Cerebellar cortex (tissue), 1 donor: ENCODE measurements at places on chromosomes 2 and 18.

DNA sequence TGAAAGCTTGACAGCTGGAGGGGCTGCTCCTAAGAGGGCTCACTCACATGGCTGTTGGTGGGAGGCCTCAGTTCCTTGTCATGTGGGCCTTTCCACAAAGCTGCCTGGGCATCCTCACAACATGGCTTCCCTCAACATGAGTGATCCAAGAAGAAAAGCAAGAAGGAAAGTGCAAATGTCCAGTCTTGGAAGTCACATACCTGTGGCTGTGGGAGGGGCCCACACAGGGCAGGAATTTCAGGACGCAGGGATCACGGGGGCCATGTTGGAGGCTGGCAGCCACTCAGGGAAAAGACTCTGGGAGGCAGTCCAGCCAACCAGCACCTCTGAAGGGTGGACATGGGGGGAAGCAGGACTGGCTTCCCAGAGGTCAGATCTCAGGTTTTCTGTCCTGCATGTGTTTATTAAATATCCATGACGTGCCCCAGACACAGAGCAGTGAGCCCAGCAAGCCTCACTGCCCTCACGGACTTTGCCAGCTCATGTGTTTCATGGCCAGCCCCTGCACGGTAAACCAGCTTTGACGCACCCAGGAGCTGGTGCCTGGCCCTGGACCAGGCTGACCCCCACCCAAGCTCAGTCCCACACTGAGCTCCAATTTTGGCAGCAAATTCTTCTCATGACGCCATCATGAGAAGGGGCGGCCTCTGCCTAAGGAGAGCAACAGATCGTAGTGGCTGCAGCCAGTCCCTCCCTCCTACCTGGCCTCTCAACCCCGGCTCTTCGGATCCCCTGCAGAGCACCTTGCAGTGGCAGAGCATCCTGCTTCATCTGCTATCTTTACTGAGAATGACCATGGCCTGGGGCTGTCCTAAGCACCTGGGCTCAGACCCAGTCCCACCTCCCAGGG is 34.7 kb upstream of the GPR17 start:
- DNase-seq = no peak

GRCh38 chr18:40832362-40832761 is 1122.7 kb upstream of the PIK3C3 start:
- no peak for DNase-seq

GRCh38 chr2:62811972-62812371 is 106.5 kb downstream of the EHBP1 start:
- no peak for DNase-seq

GRCh38 chr2:1721706-1722646 is 22.3 kb downstream of the PXDN start:
- DNase-seq = no peak

GRCh38 chr2:221514305-221515040 is 57.6 kb downstream of the EPHA4 start:
- DNase-seq = peak; percentile 68

GRCh38 chr2:39642051-39642718 is 23.5 kb upstream of the TMEM178A start:
- DNase-seq = peak; percentile 46

GRCh38 chr2:47629501-47630460 is 153.2 kb upstream of the MSH6 start:
- DNase-seq = peak; percentile 97

GRCh38 chr2:240319221-240319854 is 116.1 kb upstream of the GPC1 start:
- DNase-seq = no peak

DNA sequence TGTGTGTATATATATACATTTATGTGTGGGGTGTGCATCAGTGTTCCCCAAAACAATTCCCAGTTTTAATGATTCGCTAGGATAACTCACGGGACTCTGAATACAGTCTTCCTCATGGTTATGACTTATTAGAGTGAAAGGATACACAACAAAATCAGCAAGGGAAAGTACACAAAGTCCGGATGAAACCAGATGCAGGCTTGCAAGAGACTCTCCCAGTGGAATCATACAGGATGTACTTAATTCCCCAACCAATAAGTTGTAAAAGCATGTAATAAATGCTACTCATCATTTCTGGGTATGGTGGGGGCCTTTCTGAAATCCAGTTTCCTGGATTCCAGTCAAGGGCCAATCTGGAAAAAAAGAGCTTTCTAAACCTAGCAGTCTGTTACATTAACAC is 654.1 kb upstream of the SYT4 start:
- no peak for DNase-seq

DNA sequence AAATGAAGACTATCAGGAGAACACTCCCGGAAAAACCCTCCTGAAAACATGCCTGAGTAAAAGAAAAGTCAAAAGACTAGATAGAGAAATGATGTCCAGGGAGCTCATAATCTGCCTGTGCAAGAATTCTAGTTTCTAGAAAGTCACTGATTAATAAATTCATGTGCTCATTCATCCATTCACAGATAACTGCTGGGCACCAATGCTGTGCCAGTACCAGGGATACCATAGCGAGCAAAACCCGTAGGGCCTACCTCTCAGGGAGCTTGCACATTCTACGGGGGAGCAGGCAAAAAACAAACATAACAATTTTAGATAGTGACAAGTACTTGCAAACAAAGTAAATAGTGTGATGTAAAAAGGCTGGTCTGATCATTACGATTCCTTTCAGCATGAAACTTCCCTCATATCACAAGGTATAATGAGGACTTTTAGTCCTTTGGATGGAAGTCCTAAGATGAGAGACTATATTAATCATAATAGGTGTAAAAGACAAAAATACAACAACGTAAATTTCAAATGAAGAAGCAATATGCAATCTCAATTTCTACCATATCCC is 289.9 kb downstream of the AFF3 start:
- DNase-seq = peak; percentile 50

DNA sequence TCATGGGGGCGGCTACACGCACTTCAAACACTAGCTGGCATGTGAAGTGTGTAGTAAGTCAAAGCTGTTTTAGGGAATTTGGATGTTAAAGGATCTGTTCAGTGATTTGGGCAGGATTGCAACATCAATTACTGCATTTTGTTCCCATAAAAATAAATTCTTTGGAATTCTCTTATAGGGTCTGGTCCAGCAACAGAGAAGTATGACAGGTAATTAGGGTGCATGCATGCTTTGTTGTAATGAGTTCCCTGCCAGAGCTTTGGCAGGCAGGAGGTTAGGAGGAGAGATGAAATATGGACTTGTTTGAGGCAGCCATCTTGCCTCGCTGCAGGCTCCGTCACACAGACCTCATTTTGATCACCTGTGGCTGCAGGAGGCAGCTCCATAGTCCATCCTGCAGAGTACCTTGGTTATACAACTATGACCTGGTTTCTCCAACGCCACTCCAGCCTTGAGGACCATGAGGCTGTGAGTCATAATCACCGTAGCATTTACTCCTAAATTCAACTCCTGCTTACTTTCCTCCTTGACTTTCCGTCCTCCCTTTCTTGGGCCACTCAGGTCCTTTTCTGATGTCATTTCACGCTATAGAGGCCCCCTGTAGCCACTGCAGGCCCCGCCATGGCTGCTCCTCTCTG is 26.5 kb upstream of the EML4 start:
- peak; percentile 57 for DNase-seq

DNA sequence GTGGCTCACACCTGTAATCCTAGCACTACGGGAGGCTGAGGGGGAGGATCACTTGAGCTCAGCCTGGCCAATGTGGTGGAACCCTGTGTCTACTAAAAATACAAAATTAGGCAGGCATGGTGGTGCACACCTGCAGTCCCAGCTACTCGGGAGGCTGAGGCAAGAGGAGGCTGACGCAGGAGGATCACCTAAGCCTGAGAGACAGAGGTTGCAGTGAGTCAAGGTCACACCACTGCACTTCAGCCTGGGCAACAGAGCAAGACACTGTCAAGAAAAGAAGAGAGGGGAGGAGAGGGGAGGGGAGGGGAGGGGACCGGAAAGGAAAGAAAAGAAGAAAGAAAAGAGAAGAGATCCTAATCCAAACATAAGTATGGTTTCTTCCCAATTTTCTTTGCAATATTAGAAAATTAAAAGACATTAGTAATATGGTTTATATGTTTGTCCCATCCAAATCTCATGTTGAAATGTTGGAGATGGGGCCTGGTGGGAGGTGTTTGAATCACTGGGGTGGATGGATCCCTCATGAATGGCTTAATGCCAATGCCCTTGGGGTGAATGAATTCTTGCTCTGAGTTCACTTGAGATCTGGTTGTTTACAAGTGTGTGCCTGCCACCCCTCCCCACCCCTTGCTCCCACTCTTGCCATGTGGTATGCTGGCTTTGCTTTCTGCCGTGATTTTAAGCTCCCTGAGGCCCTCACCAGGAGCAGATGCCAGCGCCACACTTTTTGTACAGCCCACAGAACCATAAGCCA is 50.7 kb downstream of the TRIP12 start:
- DNase-seq = no peak

- DNase-seq = no peak
Observed at GRCh38 chr2:39179974-39180960, 59.4 kb upstream of the SOS1 start.

GRCh38 chr2:46058140-46058539 is 239.1 kb upstream of the EPAS1 start:
- DNase-seq = no peak

- DNase-seq = no peak
Observed at GRCh38 chr2:132038179-132038882, 123.4 kb downstream of the ANKRD30BL start.

DNA sequence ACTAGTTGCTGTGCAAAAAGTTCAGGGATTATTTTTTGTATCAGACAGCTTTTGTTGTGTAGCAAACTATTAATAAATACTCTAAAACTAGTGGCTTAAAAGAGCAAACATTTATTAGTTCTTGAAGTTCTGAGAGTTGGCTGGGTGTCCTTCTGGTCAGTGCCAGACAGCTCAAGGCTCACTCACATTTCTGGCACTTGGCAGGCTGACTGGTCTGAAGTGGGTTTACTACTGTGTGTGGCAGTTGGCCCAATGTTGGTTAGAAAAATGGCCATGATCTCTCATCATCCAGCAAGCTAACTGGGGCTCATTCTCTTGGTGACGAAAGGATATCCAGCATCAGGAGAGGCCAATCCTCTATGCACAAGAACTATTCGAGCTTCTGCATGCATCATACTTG is 71.4 kb upstream of the ZNF385B start:
- peak; percentile 33 for DNase-seq

DNA sequence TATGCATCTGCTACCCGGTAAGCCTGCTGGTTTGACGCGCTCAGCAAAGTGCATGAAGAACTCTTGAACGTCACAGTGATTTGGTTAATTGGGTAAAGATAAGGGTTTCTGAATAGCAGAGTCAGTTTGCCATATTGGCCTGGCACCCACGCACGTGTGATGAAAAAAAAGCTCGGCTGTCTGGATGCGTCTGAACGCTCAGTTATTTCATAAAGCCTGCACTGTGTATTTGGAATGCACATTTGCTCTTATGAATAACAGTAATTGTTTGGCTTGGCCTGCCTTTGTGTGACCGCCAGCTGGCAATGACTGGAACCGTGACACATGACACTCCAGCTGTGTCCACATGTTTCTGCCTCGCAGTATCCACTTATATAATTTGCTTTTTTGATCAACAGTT is 129.2 kb upstream of the MEIS1 start:
- no peak for DNase-seq

DNA sequence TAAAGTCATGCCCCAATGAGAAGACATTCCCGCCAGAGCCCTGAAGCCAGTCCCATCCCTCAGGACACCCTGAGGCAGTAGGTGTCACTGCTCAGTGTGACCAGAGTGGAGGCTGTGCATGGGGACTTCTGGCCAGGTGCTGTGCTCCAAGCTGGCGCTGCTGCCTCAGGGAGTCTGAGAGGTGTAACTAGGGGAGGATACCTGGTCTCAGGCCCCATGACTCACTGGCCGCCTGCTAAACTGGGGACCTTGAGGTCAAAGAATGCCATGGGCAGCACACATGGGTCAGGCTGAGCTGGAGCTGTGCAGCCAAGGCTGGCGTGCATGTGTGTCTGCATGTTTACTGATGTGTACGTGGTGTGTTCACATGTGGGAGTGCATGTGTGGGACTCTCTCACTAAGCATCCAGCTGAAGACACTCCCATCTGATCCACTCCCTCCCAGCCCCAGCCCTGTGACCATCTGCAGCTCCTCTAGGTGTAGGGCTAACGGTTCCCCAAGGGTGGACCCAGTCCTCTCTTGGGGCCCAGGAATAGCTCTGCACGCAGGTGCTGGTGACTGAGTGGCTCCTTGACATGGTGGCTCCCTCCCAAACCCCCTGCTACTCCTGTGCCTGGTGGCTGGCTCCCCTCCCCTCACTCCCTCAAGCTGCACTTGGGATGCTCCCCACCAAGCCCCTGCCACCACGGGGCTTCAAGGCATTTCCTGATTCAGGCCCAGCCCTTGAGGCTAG is 16.5 kb downstream of the HS6ST1 start:
- DNase-seq = no peak

DNA sequence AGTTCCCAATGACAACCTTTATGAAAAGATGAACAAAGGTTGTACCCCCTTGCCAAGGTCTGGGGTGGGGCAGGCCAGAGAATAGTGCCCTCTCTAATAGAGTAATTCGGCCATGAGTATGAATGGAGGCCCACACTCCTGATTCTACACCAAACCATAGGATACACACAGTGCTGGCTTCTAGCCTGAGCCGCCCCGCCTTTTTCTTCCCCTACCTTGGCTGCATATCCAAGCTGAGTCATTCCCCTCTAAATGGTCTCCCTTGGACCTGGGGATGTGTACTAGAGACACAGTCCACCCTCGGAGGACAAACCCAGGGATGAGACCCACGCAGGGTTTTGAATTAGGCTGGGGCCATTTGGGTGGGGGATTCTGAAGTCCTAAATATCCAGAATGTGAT is 107.2 kb upstream of the CAPN13 start:
- no peak for DNase-seq
